NCI-H446 (cell line): ENCODE measurements at places on chromosomes 2 and 18.

- no peak for DNase-seq
Measured at GRCh38 chr2:201904538-201905420, 98.4 kb downstream of the CDK15 start.

DNA sequence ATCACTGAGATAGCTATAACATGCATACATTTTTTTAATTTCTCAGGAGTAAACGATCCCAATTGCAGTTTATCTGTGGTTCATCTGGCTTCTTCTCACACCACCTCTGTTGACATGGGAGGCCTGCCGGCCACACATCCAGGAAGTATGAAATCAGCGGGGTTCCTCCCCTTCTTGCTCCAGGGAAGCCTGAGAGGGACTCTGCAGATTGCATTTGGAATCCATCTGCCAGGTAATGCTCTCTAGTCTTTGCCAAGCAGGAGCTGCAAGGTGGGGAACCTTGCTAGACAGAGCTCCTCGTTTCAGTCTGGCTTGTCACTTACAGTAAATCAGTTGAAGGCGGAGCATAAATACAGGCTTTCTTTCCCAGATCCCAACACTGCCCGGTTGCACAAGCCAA, 49.9 kb downstream of the SOX11 start:
- DNase-seq, result no peak

DNA sequence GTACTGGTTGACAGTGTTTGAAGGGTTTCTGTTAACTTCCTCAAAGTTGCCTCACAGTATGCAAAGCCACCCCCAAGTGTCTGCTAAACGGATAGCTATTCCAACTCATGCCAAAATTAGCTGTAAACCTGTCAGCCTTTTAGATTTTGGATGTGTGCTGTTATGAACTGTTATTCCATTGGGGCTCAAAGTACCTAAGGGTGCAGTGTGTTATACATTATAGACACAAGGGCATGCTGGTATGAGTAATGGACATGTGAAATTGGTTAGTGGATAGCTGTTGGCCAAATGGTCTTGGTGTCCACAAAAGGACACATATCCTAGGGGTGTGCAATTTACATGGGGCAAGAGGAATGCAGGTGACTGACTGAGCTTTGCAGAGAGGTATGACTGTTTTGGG, 33.7 kb upstream of the CCBE1 start:
- no peak for DNase-seq

GRCh38 chr2:188196343-188197008, 95.2 kb upstream of the GULP1 start:
- no peak for DNase-seq

GRCh38 chr2:104769096-104769495, 84.8 kb upstream of the POU3F3 start:
- no peak for DNase-seq

- no peak for DNase-seq
Measured at GRCh38 chr2:101023327-101024107, 21.4 kb downstream of the RPL31 start.

- peak; percentile 12 for DNase-seq
Measured at GRCh38 chr2:124316881-124317605, 292.0 kb downstream of the CNTNAP5 start.

GRCh38 chr2:210662560-210662959, 106.2 kb downstream of the CPS1 start:
- DNase-seq, result no peak

DNA sequence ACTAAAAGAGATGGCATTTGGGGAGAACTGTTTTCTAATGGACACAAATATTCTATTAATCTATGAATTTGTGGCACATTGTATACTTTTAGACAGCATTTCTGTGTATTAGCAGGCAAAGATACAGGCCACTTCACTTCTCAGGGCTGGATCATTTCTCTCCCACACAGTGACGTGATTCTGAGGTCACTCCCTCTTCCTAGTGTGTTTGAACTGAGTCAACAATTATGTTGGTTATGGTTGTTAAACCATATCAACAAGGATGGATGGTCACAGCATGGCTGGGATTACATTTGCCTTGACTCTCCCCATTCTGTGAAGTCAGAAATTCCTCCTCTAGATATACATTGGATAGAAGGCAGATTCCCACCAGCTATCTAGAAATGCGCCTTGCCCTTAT, 11.6 kb downstream of the NOSTRIN start:
- no peak for DNase-seq

- DNase-seq, result no peak
Measured at GRCh38 chr2:62266433-62267038, 70.6 kb downstream of the B3GNT2 start.

DNA sequence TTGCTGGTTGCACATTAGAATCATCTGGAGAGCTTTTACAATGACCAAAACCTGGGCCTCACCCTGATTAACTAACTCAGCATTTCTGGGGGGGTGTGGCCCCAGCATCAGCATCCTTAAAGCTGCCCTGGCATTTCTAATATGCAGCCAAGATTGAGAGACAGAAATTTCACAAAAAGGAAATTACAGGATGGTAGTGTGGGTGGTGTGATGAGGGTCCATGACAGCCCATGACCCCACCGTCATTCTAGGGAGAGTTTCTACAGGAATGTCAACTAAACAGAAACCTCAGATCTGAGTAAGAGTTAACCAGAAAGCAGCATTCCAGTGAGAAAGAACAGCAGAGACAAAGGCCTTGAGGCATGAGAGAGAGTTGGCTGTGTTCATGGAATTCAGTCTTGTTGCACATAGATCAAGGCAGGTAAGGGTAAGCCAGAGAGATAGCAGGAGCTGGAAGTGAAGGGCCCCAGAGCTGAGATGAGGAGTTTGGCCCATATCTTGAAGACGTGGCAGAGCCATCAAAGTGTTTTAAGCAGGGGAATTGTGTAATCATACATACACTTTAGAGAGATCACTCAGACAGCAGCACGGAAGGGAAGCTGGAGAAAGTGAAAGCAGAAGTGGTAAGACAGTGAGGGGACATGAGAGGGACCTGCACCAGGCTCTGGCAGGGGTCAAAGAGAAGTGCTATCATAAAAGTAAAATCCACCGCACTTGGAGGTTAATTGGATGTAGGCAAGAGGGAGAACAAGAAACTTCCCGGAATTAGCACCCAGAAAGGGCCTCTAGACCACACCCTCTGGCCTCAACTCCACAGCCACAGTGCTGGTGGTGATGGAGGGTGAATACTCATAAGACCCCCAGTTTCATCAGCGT, 7.8 kb upstream of the TRABD2A start:
- DNase-seq, result no peak

DNA sequence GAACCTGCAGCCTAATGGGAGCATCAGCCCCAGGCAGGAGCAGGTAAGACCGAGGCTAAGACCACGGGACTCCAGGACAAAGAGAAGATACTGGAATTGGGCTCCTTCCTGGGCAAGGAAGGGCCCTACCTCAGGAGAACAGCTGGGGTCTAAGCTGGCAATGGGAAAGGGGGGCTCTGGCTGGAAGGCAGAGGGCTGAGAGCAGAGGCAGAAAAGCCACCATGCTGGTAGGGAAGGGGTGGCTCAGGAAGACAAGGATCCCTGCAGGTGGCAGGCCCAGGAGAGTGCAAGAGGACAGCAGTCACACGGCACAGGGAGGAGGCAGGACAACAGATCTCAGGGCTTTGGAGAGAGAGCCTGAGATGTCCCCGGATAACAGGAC, 203.5 kb downstream of the NDUFA10 start:
- DNase-seq, result no peak

DNA sequence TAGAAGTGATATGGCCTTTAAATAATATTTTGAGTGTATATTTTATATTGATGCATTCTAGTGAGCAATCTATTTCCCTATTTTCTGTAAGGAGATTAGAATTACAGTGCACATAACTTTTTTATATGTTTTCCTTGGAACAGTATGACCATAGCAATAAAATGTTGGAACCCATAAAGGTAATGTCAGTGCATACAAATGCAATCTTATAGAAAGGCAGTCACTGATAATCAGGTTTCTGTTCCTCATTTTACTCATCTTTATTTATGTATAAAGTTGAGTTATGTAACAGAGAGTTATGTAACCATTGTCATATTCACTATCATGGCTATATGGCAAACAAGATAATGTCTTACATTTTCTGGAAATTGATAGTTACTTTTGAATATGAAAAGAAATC, 179.9 kb upstream of the NETO1 start:
- no peak for DNase-seq

GRCh38 chr18:49161627-49162026, 210.9 kb upstream of the SMAD7 start:
- no peak for DNase-seq

DNA sequence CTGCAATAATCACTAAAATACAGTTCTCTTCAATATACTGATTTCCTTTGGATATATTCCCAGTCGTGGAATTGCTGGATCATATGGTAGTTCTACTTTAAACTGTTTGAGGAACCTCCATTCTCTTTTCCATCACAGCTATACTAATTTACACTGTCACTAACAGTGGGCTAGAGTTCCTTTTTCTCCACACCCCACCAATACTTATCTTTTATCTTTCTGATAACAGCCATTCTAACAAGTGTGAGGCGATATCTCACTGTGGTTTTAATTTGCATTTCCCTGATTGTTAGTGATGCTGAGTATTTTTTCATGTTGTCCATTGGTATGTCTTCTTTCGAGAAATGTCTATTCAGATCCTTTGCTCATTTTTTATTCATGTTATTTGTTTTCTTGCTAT, 68.4 kb downstream of the CERKL start:
- DNase-seq, result no peak

GRCh38 chr2:164090533-164090932, 354.7 kb upstream of the FIGN start:
- DNase-seq, result peak; percentile 29

- no peak for DNase-seq
Measured at GRCh38 chr18:34729264-34729663, 19.2 kb downstream of the DTNA start.

- no peak for DNase-seq
Measured at GRCh38 chr2:120747281-120747680, 11.6 kb downstream of the GLI2 start.

DNA sequence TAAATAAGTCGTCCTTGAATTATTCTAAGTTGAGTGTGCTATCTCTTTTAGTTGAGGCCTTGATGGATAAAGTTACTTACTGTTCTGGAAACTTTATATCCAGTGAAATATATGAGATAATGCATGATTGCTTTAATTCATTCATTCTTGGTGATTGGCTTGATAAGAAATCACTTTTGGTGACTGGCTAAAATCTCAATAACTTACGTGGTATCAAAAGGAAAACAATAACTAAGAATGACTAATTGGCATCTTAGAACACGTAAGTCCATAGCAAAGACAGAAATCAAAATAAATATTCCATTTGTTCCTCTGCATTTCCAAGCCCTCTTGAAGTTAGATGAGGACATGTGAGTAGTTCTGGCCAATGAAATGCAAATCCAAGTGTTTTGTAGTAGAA, 251.6 kb downstream of the NUP35 start:
- no peak for DNase-seq

GRCh38 chr2:8680822-8681760, 765 bp upstream of the ID2 start:
- DNase-seq, result peak; percentile 50

- DNase-seq, result peak; percentile 67
Measured at GRCh38 chr18:46946656-46947282, 29.4 kb downstream of the KATNAL2 start.

DNA sequence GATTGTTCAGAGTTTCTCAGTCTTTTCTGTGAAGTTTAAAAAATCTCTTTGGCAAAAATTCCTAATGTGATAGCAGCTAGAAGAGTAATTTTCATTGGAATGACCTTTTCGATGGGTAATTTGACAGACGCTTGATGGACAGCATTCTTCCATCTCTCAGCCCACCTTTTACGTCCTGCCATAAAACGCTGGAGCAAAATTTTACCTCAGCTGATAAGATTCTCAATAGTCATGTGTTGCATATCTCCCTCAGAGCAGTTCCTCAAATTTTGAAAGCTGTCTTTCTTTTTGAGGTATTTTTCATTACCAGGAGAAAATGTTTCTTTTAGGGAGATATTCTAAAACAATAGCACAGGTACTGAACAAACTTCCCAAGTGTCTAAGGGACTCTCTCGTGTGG, 441.4 kb downstream of the PARD3B start:
- no peak for DNase-seq

DNA sequence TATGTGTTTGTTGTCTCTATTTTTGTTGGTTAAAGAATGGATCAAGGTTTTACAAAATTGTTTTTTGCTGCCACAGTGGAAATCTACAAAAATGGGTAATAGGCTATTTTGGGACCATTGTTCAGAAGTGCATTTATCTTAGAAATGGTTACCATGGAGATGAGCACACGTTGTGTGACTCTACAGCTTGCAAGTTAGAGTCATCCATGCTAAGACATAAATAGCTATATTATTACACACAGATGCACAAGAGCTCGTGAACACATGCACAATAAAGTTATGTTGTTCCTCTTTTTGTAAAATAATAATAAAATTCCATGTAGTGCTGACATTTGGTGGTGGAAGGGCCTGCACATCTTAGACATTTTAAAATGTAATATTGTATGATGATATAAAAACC, 15.5 kb upstream of the DUSP19 start:
- peak; percentile 2 for DNase-seq

- no peak for DNase-seq
Measured at GRCh38 chr2:5978131-5978751, 286.1 kb downstream of the SOX11 start.

GRCh38 chr2:217886720-217887309, 116.0 kb downstream of the TNS1 start:
- peak; percentile 62 for DNase-seq

DNA sequence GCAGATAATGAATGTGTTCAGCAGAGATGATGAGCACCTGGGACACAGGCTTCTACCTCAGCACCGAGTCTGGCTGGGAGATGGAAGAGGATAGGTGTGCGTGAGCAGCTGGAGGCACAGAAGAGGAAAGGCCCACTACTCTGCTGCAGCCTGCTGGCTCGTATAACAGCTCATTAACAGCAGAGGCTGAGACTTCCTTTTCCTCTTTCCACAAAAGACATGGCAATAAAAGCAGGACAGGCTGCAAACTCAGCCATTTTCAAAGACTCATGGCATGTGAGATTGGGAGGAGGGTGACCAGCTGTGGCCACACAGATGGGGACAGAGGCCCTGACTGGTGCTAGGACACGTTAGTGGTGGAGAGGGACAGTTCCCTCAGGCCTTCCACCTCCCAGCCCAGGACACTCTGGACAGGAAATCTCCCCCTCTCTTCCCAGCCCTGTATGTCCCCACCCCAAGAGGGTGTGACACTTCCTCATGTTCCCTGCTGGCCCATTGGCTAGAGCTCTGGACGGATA, 60.3 kb downstream of the CACNB4 start:
- no peak for DNase-seq

DNA sequence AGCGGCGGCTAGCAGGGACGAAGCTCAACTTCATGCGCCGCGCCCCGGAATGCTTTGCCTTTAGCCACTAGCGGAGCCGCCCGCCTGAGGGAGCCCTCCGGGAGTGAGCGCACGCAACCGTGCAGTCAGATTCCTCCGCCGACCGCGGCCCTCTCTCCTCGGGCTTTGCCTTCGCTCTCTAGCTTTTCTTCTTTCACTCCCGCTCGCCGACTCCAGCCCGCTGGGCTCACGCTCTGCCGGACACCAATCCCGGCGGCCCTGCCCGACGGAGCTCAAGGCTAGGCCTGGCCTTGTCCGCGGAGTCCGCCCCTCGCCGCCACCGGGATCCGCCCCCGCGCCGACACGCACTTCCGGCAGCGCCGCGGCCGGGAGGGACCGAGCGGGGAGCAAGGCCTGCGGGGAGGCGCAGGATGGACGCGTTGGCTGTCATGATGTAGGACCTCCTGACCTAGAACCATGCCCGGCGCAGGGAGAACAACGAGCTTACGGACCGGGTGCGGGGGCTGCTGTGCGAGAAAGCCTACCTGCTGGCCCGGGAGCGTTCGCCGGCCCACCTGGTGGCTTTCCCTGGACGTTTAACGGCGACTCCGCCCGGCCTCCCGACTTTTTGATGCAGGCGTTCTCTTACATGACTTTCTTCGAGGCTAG, 40.8 kb upstream of the AKAIN1 start:
- DNase-seq, result peak; percentile 86
